Activated CD4-positive, alpha-beta T cell treated with anti-CD3 and anti-CD28 coated beads for 24 hours (primary cell): ENCODE measurements at places on chromosomes 2 and 18.
A peak's percentile ranks its signal among the peaks of the same experiment; 100 is the strongest.

DNA sequence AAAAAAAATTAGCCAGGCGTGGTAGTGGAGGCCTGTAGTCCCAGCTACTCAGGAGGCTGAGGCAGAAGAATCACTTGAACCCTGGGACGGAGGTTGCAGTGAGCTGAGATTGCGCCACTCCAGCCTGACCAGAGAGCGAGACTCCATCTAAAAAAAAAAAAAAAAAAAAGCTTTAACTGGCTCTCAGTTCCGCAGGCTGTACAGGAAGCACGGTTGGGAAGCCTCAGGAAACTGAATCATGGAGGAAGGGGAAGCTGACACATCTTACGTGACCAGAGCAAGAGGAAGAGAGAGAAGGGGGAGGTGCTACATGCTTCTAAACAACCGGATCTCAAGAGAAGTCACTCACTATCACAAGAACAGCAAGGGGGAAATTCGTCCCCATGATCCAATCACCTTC lies 505.6 kb upstream of the SLC8A1 start:
- no peak for DNase-seq

DNA sequence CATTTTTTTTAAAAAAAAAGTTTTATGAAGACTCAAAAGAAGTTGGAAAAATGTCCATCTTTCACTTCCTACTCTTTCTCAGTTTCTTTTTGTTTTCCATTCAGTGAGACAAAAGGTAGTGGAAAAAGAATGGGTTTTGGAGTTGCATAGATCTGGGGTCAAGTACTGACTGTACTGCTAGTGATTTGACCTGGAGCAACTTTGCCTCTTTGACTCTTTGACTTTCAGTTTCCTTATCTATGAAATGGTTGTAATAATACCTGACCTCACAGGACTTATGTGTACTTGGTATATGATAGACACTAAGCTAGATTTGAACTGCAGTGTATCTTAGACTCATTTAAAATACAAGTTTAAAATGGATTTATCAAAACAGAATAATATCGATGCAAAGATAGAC lies 3.5 kb upstream of the KCNE4 start:
- DNase-seq = no peak

GRCh38 chr18:48820483-48821250 lies 130.1 kb downstream of the SMAD7 start:
- no peak for DNase-seq

- no peak for DNase-seq
These were observed 19.5 kb downstream of the SLC25A12 start for GRCh38 chr2:171874517-171874916.

- DNase-seq = no peak
These were observed 126.9 kb downstream of the PRKRA start for GRCh38 chr2:178324077-178324476.

- DNase-seq = no peak
These were observed 309.9 kb downstream of the NDUFA10 start for GRCh38 chr2:239715202-239715601.

- DNase-seq = no peak
These were observed 24.4 kb upstream of the ITGB6 start for GRCh38 chr2:160224507-160224906.

DNA sequence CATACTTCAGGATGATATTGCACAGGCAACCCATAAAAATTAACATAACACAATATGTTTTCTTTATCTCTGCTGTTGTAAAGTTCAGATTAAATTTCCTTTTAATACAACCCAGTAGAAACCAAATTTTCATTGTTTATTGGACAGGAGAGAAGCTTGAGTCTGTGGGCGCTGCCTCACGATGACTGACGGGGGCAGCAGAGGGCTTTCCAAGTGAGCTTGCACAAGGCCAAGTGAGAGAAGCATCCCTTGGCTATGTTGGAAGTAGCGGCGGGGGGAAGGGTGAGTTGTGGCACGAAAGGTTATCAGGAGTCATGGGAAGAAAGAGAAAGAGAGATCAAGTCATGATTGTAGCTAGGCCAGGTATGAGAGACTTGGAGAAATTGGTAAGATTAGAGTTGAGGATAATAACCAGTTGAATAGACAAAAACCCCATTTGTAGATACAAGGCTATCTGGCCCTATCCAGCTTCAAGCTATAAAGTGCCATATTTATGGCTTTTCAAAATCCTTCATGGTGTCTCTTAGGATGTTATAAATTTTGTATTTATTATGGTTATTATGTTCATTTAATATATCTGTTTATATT lies 413.7 kb upstream of the FAM98A start:
- DNase-seq = peak; percentile 6

GRCh38 chr2:14189929-14190328 lies 442.6 kb upstream of the LRATD1 start:
- no peak for DNase-seq

GRCh38 chr2:76930056-76930744 lies 592.0 kb downstream of the LRRTM4 start:
- no peak for DNase-seq

GRCh38 chr18:11147371-11147951 lies 1.9 kb downstream of the PIEZO2 start:
- no peak for DNase-seq

GRCh38 chr2:203551778-203552177 lies 16.7 kb upstream of the RAPH1 start:
- no peak for DNase-seq

DNA sequence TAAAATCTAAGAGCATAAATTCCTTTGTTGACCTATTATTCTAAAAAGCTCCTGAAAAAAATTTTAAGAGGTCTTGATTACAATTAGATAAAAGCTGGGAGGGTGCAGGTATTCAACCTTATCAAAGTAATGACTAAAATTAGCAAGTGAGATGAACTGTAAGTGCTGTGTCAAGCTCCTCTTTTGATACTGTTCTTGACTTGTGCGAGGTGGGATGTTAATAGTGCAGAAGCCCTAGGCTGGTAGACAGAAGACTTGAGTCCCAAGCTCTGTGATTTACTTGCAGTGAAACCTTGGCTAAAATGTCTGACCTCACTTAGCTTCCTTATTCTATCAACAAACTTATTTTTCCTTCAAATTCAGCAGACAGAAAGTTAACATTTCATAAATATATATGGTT lies 637.5 kb downstream of the DSC3 start:
- no peak for DNase-seq

DNA sequence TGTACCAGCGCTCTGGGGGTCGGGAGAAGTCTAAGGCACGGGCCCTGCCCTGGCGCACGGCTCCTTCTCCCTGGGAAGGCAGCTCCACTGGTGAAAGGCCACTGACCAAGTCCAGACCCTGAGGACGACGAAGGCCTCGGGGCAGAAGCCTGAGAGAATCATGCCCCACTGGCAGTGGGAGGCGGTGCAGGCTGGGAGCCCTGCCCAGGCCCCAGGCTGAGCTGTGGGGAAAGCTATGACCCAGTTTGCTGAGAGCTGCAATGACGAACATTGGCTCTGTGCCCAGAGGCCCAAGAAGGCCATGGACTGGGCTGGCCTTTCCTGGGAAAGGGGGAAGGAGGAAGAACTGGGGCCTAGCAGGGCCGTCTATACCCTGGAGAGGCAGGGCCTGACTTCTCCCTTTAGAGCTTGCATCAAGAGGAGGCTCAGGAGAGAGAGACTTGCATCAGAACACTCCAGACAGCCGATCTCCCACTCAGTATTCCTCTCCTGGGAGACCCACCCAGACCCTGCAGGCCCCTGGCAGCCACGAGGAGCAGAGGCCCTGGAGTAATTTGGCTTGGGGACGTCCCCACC lies 32.9 kb downstream of the HS1BP3 start:
- DNase-seq = no peak

DNA sequence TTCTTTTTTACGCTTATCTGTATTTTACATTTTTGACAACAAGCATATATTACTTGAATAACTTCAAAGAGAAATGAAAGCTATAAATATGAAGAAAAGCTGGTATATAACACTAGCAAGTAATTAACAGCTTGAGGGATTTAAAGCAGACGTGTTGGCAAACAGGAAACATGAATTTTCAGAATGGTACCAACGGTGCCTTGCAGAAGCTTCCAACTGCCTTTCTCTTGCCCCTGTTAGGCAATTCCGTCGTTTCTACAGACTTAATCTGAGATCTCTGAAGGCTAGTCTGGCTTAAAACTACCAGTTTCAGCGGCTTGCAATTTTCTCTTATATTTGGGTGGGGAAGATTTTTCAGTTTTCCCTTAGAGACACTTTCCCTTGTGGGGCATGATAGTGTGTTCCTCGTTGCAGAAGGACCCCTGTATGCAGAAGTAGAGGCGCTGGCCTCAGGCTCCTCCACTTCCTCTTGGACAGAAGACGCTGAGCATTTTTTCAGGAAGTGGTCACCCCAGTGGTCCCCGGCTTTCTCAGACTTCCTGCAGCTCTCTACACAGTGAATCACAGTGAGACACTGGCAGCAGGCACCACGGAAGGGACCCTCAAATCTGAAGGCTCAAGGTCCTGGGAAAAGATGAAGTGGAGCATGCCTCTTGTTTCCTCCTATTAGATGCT lies 56.2 kb upstream of the SLC16A14 start:
- DNase-seq = no peak

DNA sequence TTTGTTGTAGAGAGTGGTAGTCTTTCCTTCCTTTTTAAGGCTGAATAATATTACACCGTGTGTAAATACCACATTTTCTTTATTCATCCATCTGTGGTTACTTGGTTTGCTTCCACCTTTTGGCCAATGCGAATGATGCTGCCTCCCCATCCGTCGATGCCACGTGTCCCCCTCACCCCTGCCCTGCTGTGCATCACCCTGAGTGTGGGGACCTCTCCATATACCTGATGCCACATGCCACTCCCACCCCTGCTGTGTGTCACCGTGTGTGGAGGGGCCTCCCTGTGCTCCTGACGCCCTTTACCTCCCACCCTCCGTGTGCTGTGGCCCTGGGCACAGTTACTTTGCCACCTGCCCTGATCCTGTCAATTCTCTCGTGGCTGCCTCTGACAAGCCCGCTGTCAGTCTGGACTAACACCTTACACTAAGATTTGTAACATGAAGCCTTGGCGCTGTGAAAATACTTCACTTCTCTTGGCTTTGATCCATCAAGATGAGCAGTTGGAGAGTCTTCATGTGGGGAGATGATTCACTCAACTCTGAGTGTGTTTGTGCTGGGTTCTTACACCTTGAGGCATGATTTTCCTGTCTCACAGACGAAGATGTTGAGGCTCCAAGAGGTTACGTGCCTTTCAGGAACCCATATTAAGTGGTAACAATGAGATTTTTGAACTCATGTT lies 234.0 kb downstream of the ZNF407 start:
- DNase-seq = no peak

GRCh38 chr2:231486851-231487596 lies 22.7 kb upstream of the NCL start:
- DNase-seq = no peak

- no peak for DNase-seq
These were observed 232.3 kb downstream of the HAUS1 start for GRCh38 chr18:46336278-46337111.

GRCh38 chr18:49020129-49020528 lies 69.4 kb upstream of the SMAD7 start:
- no peak for DNase-seq

DNA sequence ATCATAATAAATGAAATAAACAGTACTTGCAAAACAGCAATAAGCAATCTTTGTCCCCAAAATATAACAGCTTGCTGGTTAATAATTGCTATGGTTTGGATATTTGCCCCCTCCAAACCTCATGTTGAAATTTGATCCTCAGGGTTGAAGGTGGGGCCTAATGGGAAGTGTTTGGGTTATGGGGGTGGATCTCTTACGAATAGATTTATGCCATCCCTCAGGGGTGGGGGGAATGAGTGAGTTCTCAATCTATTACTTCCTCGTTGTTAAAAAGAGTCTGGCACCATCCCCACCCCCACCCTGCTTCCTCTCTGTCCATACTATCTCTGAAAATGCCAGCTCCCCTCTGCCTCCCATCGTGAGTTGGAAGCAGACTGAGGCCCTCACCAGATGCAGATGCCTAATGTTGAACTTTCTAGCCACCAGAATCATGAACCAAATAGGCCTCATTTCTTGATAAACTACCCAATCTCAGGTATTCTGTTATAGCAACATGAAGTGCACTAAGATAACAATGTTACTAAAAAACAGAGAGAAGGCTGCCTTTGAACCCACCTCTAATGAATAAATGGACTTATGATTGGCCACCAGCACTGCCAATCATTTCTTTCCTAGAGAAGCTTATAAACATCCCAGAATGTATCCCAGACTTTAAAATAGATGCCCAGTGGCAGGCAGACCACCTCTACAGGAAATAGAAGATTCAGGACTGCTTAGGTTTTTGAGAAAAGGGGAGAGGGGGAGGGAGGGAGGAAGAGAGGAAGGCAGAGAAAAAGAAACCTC lies 90.1 kb downstream of the ALPK2 start:
- no peak for DNase-seq

DNA sequence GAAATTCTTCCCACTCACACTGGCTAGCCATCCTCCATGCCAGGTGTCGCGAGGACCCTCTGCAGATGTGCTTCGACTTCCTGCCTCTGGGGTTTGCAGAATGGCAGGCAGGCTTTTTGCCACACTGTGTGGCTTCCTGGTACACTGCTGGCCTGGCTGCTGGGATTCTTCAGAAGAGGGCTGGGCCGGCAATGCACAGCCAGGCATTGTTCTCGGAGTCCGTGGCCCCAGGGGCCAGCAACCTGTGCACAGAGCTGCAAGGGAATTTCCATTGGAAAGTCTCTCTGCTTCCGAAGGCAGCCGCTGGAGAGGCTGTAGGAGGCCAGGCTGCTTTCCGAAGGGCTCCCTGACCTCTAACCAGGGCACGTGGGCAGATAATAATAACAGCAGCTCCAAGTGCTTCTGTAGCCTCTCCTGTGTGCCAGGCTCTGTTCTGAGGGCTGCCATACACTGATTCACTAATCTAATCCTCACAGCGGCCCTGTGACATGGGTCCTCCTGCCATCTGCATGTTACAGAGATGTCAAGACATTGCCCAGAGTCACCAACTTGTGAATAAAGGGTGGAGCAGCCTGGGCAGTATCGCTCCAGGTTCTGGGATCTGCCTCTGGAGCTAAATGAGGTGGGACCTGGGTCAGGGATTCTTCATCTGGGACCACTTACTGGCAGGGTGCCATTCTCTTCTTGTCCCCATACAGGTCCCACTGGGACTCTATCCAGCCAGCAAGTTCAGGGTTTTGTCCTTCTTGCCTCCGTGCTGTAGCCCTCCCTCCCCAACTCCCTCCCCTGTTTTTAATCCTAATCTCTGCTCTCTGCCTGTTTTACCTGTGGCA lies 5.0 kb downstream of the LDLRAD4 start:
- DNase-seq = no peak

DNA sequence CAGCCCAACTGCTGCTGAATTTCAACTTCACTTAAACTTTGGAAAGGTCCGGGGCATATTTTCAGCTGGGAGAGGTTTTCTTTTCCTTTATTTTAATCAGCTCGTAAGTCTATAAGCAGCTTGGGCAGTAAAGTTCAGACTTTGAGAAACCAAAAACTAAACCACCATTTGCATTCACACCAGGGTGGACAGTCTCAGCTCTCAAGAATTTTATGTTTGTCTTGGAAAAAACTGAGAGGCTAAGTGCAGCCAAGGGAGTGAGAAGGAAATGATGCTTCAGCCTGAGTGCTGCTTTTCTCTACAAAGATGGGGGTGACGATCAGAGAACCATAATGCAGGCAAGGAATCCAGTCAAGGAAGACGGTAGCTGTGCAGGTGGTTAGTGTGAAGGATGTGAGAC lies 30.2 kb downstream of the MCFD2 start:
- no peak for DNase-seq
